Left lung (tissue), 14 donors: ENCODE measurements at places on chromosomes 6 and 20. TPM values are rescaled to one million over a fixed set of nuclear protein-coding genes. Genes with fewer than 3 reads are reported as not detected.

- no peaks in the 10 kb centered on the region for H3K36me3 ChIP-seq
- H3K27me3 ChIP-seq, result no peaks in the 10 kb centered on the region
- H3K27ac ChIP-seq, result no peak overlapping the region
- peaks cover 3% of the 10 kb centered on the region for H3K4me1 ChIP-seq
- DNase-seq, result no peak
Measured at GRCh38 chr6:109024368-109024767, 70.3 kb downstream of the SESN1 start.

- H3K36me3 ChIP-seq, result no peaks in the 10 kb centered on the region
- H3K4me1 ChIP-seq, result peaks cover 5% of the 10 kb centered on the region
- H3K4me3 ChIP-seq, result no peak overlapping the region
Measured at GRCh38 chr20:38466983-38467382, 5.7 kb upstream of the RALGAPB start.

DNA sequence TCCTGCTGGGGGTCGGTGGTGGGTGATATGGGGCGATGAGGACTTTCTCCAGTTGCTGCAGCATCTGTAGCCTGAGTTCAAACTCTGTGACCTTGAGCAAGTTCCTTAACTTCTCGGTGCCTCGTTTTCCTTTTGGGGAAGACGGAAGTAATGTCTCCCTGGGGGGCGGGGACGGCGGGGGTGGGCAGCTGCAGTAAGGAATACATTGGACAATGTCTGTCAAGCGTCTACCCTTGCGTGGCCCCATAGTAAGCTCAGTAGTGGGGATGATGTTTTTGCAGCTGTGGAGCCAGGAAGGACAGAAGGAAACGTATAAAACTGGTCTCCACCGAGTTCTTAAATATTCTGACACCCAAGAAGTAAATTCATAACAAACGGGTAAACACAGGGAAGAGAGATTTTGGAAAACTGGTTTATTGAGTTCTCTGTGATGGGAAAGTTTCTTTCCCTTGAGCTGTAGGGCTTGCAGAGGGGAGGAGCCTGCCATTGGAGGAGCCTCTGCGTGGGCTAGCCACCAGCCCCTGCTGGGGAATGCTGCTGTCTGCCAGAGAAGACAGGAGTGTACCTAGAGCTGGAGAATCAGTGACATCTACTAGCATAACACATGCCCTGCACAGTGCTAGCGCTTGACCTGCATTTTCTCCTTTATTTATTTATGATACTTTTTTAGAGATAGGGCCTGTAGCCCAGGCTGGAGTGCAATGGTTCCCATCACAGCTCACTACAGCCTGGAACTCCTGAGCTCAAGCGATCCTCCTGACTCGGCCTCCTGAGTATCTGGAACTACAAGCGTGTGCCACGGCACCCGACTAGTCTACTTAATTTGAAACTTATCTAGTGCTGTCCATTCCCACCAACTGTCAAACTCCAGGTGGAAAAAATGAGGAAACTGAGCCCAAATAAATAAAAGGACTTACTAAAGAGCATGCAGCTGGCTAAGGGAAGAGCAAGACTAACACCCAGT, 1.2 kb upstream of the ACSS1 start:
- H3K36me3 ChIP-seq, result no peaks in the 10 kb centered on the region
- H3K4me3 ChIP-seq, result peak overlapping the region; percentile 66
- H3K4me1 ChIP-seq, result peaks cover 44% of the 10 kb centered on the region
- H3K27ac ChIP-seq, result peak overlapping the region; percentile 91
- H3K27me3 ChIP-seq, result no peaks in the 10 kb centered on the region

DNA sequence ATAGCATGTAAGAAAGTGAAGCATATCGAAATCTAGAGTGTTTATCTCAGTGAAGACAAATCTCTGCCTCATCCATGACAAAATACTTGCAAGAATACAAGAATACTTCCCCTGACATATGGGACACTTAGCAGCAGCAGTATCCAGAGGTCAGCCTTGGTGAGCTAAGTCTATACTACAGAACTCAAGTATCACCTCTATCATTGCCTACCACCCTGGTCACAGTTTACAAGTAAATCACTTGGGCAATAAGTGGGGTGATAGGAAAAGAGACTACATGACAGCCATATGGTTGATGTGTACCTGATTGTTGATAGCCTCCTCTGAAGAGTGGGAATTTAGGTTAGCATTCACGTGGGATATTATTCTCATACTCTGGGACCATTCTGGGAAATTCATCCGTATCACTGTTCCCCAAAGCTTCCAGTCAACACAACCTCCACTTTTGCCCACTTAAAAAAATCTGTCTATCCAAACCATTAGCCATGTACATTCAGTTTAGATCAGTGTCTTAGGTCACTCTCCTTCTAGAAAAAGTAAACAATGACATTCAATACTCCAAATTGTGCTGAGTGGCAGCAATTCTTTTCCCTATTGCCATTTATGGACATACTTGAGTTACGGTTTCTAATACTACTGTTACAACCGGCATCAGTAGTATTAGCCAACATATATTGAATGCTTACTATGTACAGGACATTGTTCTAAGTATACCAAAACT, 118.2 kb upstream of the PRSS16 start:
- no peak overlapping the region for H3K4me3 ChIP-seq
- H3K27me3 ChIP-seq, result no peaks in the 10 kb centered on the region
- DNase-seq, result no peak
- peaks cover 7% of the 10 kb centered on the region for H3K4me1 ChIP-seq
- H3K27ac ChIP-seq, result no peak overlapping the region
- H3K36me3 ChIP-seq, result no peaks in the 10 kb centered on the region

GRCh38 chr6:20811109-20811761, 277.0 kb downstream of the CDKAL1 start:
- H3K27me3 ChIP-seq, result no peaks in the 10 kb centered on the region
- DNase-seq, result peak; percentile 54
- no peak overlapping the region for H3K27ac ChIP-seq

GRCh38 chr6:99189823-99190721, 159.4 kb downstream of the FAXC start:
- no peaks in the 10 kb centered on the region for H3K36me3 ChIP-seq
- H3K4me1 ChIP-seq, result no peaks in the 10 kb centered on the region
- no peak overlapping the region for H3K4me3 ChIP-seq
- no peak overlapping the region for H3K27ac ChIP-seq
- no peak for DNase-seq
- no peaks in the 10 kb centered on the region for H3K27me3 ChIP-seq

DNA sequence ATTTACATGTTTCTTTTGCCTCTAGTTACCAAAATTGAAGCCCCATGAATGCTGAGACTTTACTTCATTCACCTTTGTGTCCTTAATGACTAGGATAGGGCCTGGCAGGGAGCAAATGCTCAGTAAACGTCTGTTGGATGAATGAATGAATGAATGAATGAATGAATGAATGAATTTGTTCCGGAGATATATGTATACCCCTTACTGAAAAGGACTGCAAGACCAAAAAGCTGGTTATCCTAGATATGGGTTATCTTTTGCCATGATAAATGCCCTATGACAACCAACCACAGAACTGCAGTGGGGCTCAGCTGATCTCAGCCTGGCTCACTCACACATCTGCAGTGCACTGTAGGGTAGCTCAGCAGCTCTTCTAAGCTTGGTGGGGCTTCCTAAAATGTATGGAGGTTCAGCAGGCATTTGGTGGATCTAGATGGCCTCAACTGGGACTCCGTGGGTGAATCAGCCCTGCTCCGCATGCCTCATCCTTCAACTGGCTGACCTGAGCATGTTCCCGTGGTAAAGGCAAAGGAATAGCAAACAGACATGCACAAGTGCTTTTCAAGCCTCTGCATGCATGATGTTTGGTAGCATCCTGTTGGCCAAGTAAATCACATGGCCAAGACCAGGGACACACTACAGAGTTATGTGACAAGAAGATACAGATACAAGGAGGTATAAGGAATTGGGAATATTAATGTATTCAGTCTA, 378.7 kb upstream of the SOX4 start:
- no peak overlapping the region for H3K27ac ChIP-seq
- H3K36me3 ChIP-seq, result no peaks in the 10 kb centered on the region

DNA sequence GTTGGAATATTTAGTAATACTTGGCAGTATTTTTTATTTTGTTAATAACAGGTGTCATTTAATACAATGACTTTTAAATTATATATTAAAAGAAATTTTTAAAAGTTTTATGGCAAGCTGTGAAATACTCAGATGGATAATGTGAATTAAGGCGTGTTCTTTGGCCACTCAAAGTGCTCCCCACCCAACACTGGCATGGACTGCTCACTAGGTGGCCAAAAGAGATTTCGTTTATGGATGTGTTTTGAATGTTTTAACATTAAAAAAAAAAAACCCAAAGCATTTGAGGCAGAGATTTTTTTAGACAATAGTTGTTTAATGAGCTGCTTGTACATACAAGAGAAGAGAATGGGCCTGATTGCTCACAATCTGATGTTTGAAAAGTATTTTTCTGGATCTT, 86.5 kb downstream of the QKI start:
- no peaks in the 10 kb centered on the region for H3K36me3 ChIP-seq
- no peaks in the 10 kb centered on the region for H3K27me3 ChIP-seq
- H3K4me3 ChIP-seq, result no peak overlapping the region
- no peak overlapping the region for H3K27ac ChIP-seq
- no peak for DNase-seq
- H3K4me1 ChIP-seq, result peaks cover 7% of the 10 kb centered on the region

DNA sequence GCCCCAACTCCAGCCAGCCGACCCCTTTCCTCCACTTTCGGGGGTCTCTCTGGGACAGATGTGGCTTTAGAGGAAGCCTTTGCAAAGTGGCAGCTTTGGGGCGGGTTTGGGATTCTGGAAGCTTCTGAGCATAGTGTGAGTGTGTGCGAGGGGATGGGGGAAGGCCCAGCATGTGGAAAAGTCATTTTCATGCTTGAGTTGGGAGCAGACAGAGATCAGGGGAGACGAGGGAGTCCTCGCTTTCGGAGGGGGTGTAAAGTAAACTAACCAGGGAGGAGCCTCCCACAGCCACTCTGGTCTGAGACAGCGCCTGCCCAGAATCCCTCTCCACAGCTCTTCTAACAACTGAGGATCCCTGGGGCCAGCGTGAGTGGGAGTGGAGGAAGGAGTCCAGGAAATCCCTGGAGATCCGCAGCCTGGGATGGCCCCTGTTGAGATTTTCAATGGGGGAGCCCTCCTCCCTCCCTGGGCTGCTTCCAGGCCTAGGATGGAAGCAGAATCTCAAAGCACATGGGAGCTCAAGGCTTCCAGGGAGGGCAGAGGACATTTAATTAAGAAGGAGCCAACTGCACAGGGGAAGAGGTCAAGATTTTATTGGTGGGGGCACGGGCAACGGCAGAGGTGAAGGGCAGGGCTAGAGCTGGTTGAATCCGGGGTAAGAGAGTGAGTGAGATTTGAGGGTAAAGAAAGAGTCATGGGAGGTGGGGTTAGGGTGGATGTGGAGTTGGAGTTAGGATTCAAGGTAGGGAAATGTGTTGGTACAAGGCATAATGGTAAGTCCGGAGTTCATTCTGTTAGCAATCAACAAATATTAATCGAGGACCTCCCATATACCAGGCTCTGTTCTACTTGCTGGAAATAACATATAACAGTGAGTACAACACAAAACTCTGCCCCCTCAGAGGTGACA, 102.3 kb upstream of the FOXP4 start:
- no peaks in the 10 kb centered on the region for H3K36me3 ChIP-seq
- H3K4me1 ChIP-seq, result peaks cover 11% of the 10 kb centered on the region
- DNase-seq, result no peak
- H3K27ac ChIP-seq, result peak overlapping the region; percentile 44

GRCh38 chr20:23647346-23647745, 9.6 kb upstream of the CST3 start:
- no peak overlapping the region for H3K4me3 ChIP-seq
- no peak for DNase-seq
- H3K27ac ChIP-seq, result no peak overlapping the region
- H3K4me1 ChIP-seq, result peaks cover 23% of the 10 kb centered on the region

DNA sequence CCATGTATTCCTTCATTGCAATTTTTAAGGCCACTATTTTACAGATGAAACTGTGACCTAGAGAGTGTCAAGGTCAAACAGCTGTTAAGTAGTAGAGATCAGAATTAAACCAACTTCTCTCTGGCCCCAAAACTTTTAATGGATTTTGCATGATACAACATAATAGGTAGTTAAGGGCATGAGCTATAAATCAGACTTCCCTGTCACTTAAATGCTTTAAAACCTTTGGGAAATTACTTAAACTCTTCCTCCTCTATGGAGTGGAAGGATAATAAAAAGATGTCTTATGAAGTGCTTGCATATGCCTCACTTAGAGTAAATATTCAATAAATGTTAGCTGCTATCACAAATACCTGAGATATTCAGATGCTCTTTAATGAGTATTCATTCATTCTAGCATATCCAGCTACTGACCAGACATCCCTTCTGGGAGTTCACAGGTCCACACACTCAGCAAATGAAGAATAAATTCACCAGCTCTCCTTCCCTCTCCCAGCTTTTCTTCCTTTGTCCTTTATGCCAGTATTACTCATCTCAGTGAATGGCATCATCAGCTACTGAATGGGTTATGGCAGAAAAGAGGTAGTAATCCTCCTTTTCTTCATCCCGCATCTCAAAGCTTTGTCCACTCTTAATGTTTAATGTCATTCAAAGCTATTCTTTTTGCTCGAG, 36.2 kb downstream of the EYA4 start:
- no peak overlapping the region for H3K27ac ChIP-seq
- no peak overlapping the region for H3K4me3 ChIP-seq
- DNase-seq, result no peak
- H3K4me1 ChIP-seq, result no peaks in the 10 kb centered on the region
- no peaks in the 10 kb centered on the region for H3K36me3 ChIP-seq

DNA sequence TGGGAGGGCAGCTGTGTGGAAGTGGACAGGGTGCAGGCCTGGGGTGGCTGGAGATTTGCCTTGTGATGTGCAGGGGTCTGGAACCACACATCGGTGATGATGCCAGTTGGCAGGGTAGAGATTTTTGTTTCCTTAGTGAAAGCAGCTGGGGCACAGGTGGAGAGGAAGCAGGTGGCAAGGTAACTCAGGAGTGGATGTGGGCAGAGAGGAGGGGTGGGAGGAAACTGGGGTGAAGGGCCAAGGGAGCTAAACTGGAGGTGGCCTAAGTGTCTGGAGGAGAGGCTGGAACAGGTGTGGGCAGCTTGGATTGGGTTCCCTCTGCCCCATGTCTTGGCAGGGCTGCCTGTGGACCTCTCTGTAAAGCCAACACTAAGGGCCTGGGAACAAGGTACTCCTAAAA, 4.7 kb upstream of the SCUBE3 start:
- H3K4me3 ChIP-seq, result no peak overlapping the region
- H3K27ac ChIP-seq, result no peak overlapping the region
- H3K36me3 ChIP-seq, result no peaks in the 10 kb centered on the region
- H3K27me3 ChIP-seq, result peaks cover 75% of the 10 kb centered on the region
- no peak for DNase-seq
- peaks cover 3% of the 10 kb centered on the region for H3K4me1 ChIP-seq

DNA sequence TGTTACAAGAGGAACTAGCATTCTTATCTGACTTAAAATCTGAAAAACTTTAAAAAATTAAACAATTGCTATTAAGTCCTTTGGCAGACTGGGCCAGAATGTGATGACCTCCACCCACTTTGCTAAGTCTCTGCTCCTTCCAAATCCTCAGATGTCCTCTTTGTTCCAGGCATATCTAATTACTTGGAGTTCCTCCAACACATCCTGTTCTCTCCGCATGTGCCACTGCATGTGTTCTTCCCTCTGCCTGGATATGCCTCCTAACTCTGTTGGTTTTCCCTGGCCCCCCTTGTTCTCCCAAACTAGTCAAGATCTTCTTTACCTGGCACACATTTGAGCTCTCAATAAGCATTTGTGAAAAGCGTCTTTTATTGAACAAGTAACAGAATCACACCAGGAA, 23.1 kb downstream of the ELOVL2 start:
- no peak overlapping the region for H3K27ac ChIP-seq
- H3K4me1 ChIP-seq, result no peaks in the 10 kb centered on the region
- no peak overlapping the region for H3K4me3 ChIP-seq
- no peaks in the 10 kb centered on the region for H3K36me3 ChIP-seq

Gene ZSCAN23
- 5.2 TPM for total RNA-seq

Gene WFDC10B
- 0.44 TPM for total RNA-seq

Gene TBX18
- total RNA-seq, result 0.60 TPM

Gene HLA-DRA
- 951 TPM for total RNA-seq

Gene MCHR2
- total RNA-seq, result not detected

Gene OR2J3
- total RNA-seq, result not detected

Gene CRISP3
- total RNA-seq, result not detected
